ENCODE measurements at places on chromosomes 16 and 17.

DNA sequence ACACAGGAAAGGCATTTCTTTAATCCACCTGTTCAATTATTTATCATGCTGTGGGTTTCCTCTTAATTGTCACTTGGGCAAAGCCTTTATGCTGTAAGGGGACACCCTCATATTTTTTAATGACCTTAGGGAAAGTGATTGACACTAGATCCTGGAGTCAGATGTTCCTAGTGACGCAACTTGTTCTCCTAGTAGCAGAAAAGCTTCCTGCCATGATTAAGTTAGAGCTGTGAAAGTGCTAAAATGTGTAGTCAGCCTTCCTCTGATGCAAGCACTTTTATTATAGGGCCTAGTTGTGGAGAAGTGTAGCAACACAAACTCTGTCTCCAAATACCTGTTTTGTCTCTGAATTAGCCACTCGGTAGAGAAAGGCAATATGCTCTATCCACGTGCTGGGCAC, 12.3 kb downstream of the TMEM100 start:
- no peak for DNase-seq

DNA sequence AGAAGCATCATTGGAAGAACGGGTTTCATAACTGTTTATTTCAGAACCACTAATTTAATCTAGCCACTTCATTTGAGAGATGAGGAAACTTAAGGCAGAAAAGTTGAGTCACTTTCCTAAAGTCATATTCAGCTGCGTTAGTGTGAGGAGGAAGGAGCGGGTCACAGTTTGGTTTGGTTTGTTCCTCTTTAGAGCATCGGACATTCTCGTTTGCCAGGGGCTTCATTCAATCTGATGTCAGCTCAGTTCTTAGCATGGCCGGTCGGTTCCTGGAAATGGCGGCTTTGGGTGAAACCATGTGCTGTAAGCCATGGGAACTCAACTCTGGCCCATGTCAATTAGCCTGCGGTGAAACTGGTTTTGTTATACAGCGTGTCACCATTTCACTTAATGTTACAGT, 186.5 kb downstream of the LGALS9B start:
- DNase-seq = no peak

DNA sequence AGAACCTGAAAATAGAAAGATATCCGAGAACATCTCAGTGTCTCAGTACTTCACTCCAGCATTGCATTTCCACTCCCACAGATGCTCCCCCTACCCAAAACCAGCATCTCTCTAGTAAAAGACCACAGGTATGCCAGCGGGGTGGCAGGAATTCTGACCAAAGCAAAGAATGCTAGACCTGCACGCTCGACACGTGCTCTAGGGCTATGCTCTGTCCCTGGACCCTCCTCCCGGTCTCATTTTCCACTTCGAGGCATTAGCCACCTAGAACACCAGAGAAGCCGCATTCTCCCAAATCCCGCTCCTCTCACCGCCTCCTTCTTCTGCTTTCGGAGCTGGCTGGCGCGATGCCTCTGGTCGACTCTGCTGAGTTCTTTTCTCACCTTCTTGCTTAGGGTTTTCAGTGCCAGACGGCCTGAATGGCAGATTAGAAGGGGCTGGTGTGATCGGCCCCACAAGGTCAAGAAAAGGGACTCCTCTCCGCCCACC, 487 bp downstream of the TSR1 start:
- DNase-seq = no peak

DNA sequence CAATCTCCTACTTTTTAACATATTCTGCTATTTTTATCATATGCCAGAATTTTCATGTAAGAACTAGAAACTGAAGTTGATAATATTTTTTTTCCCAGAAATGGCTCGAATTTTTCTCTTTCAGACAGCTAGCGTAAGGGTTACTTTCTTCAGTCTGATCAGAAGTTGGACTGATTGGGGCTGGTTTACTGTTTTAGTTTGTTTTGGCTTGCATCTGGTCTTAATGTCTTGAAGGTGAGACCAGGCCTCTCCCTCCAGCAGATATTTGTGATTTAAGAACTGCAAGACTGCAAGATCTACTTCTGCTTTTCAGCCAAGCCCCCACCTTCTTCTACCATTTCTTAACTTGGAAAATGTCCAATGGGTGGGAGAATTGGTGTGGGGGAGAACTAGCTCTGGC, 266.4 kb downstream of the HAPSTR1 start:
- DNase-seq = no peak

DNA sequence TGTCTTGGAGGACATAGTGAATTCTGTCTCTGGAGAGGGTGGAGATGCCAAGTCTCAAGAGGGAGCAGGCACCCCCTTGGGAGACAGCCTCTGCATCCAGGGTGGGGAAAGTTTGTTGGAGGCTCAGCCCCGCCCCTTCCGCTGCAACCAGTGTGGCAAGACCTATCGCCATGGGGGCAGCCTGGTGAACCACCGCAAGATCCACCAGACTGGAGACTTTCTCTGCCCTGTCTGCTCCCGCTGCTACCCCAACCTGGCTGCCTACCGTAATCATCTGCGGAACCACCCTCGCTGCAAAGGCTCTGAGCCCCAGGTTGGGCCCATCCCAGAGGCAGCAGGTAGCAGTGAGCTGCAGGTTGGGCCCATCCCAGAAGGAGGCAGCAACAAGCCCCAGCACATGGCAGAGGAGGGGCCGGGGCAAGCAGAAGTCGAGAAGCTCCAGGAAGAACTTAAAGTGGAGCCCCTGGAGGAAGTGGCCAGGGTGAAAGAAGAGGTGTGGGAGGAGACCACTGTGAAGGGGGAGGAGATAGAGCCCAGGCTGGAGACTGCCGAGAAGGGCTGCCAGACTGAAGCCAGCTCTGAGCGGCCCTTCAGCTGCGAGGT, 5.2 kb downstream of the ZNF646 start:
- DNase-seq = no peak

All from stimulated activated CD4-positive, alpha-beta T cell treated with anti-CD3 and anti-CD28 coated beads, TNF-alpha, amount 100 ng/mL, for 1 hour (primary cell).